ENCODE measurements at places on chromosomes 12 and 14.

- no peak for DNase-seq
Measured at GRCh38 chr12:53482626-53483168, 16.6 kb downstream of the MAP3K12 start.

- DNase-seq: no peak
Measured at GRCh38 chr14:78254911-78255461, 84.8 kb downstream of the NRXN3 start.

- DNase-seq: no peak
Measured at GRCh38 chr12:19199332-19199731, 69.8 kb downstream of the PLEKHA5 start.

- no peak for DNase-seq
Measured at GRCh38 chr12:25074954-25075353, 120.0 kb downstream of the DNAI7 start.

DNA sequence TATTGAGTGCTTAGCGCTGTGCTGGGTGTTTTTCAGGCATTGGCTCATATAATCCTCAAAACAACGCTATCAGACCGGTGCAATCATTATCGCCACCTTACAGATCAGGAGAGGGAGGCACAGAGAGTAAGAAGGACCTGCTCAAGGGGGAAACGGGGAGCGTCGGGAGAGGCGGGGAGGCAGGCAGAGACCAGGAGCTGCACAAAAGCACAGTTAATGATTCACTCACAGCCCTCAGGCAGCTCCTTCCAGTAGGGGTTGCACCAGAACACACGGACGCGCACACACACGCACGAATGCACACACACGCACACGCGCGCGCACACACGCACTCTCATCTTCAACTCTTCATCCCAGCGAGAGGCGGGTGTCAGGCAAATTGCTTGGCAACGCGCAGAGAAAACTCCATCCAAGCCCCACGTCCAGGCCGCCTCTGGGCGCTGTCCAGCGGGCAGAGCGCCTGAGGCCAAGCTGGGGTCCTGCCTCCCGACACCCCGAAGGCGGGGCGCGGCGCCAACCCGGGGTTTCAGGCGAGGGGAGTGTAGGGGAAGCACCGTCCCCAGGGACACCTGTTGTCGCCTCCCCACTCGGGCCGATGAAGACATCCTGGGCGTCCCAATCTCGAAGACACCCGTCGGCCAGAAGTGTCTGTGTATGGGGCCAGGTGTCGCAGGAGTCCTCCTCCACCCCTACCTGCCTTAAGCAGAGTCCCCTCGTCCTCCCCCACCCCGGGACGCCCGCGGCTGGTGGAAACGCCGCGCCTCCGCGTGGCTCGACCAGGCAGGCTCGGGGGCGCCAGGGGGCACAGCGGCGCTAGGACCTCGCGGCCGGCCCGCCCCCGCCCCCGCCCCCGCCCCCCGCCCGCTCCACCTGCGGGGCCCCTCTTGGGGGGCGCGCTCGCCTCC lies 35.5 kb upstream of the STON2 start:
- DNase-seq: no peak

GRCh38 chr14:99296517-99296916 lies 24.5 kb upstream of the BCL11B start:
- no peak for DNase-seq

DNA sequence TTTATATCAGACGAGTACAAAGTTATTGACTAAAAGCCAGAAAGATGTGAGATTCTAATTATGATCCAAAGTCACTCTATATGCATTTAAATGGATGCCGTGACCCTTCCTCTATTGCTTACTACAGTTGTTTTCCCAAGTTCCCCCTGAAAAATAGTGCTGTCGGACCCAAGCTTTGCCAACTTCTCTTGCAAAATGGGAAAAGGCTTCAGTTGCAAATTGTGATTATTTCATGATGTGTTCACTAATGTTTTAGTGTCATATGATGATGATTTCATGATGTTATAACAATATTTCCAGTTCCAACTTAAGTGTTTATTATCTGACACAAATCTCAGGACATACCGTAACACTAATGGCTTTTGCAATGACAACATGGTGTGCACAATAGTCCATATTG lies 534.6 kb upstream of the ATP2B1 start:
- DNase-seq: no peak

- no peak for DNase-seq
Measured at GRCh38 chr14:92277031-92277430, 45.9 kb upstream of the SLC24A4 start.

DNA sequence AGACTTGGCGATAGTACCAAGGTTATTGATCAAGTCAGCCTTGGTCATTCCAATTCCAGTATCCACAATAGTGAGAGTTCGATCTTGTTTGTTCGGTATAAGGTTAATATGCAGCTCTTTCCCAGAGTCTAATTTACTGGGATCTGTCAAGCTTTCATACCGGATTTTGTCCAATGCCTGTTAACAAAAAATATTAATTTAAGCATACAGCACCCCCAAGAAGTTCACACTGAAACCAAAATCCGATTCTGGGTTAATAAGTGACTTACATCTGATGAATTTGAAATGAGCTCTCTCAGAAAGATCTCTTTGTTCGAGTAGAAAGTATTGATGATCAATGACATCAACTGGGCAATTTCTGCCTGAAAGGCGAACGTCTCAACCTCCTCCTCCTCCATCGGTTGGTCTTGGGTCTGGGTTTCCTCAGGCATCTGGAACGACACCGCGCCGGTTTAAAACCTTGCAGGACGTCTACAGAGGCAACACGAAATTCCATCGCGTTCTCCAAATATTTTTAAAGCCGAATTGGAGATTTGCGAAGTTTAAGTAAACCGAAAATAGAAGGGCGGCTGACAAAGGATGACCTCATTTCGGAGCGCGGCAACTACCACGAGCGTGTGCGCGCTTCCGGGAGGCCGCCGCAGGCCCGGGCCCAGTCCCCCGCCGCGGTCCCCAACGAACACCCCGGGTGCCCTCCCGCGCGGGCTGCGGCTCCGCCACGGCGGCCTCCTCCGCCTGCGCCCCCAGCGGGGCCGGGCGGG lies 716 bp downstream of the HSP90AA1 start:
- peak; percentile 42 for DNase-seq

- no peak for DNase-seq
Measured at GRCh38 chr12:132559652-132560363, 50.6 kb downstream of the LRCOL1 start.

DNA sequence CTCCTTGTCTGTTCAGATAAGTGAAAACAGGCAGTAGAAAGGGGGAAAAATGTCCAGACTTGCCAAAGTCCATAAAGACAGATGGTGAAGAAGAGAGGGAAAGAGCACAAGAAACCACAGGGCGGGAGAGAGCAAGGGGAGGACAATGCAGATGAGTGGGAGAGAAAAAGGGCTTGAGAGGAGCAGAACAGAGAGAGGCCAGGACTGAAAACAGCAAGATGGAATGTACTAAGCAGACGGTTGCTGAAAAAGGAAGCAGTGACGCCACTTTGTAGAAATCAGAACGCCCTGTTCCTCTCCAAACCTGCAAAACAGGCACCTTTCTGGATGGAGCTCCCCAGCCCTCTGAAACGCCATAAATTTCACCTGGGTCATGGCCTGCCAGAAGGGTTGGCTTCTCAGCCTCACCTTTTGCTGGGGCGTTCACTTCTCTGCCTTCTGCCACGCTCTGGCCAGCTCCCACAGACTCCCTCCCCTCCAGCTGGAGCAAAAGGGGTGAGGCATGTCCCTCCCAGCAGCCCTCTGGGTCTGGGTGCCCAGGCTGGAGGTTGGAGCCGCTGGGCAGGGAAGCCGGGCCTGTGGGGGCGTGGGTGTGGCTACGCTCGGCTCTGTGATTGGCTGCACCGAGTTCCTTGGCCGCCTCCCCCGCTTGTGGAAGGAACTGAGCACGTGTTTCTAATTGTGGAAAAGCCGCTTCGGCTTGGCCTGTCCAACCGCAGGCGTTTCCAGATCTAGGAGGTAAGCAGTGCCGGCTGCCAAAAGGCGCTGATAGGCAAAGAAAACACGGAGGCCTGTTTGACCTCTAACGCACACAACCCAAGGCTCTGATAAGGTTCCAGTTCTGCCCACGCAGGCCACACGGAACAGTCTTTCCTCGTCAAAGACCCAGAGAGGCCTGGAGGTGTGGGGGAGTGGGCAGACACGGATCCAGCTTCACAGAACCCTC lies 29.3 kb downstream of the SLC7A8 start:
- DNase-seq: no peak

- no peak for DNase-seq
Measured at GRCh38 chr14:94161981-94162380, 12.1 kb upstream of the PPP4R4 start.

DNA sequence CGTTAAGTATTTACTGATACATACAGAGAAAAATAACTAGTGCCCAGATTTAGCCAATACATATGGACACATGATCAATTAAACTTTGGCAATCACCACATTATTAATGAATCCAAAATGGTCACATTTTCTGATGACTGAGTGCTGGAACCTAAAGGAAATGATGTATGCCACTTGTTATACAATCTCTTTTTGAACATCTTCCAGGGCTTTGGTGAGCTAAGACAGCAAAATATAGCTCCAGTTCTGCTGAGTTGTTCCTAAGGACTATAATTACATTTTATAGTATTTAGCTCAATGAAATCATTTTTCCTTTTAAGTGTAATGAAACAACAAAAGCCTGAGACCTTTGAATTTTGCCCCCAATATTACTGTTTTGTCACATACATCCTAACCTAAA lies 329.1 kb upstream of the ATP2B1 start:
- no peak for DNase-seq

- no peak for DNase-seq
Measured at GRCh38 chr12:109833307-109834189, at the start of gene TRPV4. TRPV4 (minus strand) TSS chr12:109833398; CDS start chr12:109814796, 18,602 bp downstream.

- no peak for DNase-seq
Measured at GRCh38 chr12:65015850-65016249, 105.3 kb downstream of the WIF1 start.

- DNase-seq: no peak
Measured at GRCh38 chr12:98578821-98579220, 14.7 kb upstream of the SLC25A3 start.

GRCh38 chr12:92130999-92131398 lies 14.6 kb downstream of the BTG1 start:
- no peak for DNase-seq

- DNase-seq: no peak
Measured at GRCh38 chr12:102512523-102512922, 32.2 kb upstream of the IGF1 start.

GRCh38 chr12:87142342-87142741 lies 886.2 kb upstream of the MGAT4C start:
- no peak for DNase-seq

DNA sequence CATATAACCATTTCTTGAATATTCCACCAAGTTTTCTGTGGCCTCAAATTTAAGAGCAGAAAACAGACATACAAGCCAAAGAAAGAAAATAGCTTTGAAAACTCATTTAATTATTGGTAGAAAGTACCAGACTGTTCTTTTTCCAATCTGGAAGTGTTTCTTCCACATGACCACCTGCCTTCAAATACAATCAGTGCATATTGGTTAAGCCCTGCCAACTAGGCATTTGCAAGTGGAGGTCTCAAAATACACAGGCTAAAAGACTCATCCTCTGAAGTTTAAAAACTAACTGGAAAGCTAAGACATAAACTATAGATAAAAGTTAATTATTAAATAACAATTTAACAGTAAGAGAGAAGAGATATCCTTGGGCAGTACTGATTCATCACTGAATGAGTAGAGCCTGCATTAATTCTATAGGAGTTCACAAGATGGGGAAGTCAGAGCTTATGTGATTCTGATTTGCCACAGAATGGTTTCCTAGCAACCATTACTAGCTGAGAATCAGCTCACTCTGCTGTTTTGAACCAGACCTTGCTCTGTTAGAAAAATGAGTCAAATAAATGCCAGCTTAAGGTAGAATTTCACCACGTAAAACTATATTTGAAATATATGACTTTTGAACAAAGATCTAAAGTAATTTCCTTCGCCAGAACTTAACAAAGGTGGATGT lies 433.8 kb downstream of the FUT8 start:
- DNase-seq: no peak

GRCh38 chr12:107607464-107608392 lies 77.9 kb upstream of the PWP1 start:
- DNase-seq: peak; percentile 53

- DNase-seq: no peak
Measured at GRCh38 chr12:1587927-1588574, 6.3 kb downstream of the FBXL14 start.

DNA sequence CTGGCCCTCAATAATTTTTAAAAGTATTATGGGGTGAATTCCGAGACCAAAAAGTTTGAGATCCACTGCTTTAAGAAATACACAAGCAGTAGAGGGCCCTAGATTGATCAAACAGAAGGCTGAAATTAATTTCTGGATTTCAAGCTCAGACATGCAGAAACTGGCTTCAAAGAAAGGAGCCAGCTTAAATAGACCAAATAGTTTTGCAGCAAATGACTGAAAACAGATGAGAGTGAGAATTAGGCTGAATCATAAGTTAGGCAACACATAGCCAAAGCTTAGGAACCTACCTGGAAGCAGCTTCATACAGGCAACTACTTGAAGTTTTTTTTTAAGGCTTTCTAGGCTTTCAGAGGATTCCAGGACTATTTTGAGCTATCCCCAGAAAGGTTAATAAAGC lies 12.4 kb downstream of the ATF7 start:
- DNase-seq: no peak

DNA sequence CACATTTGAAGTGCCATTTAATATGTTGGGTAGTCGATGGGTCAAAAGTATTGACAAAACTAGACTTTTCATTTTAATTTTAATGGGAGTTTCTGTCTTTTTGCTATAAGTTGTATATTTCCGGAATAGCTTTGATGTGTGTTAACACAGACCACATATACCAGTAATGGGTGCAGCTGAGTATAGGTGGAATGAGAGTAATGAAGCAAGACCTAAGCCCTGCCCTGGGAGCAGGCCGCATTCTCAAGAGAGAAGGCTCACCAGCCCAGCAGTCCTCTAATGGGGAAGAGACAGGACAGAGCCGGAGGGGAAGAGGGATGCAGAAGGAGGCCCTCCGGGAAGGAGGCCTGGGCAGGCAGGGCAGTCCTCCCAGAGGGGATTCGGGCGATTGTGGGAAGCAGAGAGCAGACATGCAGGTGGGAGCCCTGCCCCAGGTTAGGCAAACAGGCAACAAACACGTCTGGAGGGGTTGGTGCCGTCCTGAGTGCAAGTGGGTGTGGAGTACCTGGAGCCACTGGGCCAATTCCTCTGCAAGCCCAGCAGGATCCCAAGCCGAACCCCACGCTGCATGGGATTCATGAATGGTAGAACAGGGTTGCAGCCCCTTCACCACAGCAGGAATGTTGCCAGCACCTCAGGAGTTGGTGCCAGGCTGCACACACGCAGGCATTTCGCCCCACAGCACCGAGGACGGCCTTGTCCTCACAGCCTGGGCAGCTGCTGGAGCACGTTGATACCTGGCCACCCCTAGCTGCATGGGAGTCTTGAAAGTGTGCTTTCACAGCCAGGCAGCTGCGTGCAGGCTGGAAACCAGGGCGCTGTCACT lies 7.8 kb downstream of the CKB start:
- DNase-seq: no peak

GRCh38 chr12:96434107-96434506 lies 33.9 kb upstream of the CDK17 start:
- no peak for DNase-seq

- DNase-seq: no peak
Measured at GRCh38 chr12:75651342-75651695, 139.9 kb upstream of the KRR1 start.

Data from stimulated activated CD4-positive, alpha-beta T cell treated with anti-CD3 and anti-CD28 coated beads, TNF-alpha, amount 100 ng/mL, for 1 hour (primary cell).